ENCODE measurements at places on chromosomes 16 and 17.

DNA sequence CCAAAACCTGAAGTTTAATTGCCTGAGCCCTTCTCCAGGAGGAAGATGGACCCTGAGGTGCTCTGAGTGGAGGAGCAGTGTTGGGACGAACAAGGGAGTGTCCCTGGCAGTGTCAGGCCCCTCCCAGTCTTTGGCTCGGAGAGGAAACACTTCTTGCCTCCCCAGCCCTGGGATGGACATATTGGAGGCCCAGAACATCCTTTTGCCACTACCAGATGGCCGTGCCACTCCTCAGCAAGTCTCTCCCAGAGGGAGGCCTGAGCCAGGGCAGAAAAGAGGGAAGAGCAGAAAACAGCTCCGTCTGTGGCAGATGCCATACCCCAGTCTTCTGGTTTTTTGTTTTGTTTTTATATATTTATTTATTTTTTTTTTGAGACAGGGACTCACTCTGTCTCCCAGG is 91.5 kb upstream of the CRHR1 start:
- DNase-seq, result no peak

- peak; percentile 44 for DNase-seq
These were observed 82.2 kb downstream of the PLXDC1 start for GRCh38 chr17:39069114-39069756.

DNA sequence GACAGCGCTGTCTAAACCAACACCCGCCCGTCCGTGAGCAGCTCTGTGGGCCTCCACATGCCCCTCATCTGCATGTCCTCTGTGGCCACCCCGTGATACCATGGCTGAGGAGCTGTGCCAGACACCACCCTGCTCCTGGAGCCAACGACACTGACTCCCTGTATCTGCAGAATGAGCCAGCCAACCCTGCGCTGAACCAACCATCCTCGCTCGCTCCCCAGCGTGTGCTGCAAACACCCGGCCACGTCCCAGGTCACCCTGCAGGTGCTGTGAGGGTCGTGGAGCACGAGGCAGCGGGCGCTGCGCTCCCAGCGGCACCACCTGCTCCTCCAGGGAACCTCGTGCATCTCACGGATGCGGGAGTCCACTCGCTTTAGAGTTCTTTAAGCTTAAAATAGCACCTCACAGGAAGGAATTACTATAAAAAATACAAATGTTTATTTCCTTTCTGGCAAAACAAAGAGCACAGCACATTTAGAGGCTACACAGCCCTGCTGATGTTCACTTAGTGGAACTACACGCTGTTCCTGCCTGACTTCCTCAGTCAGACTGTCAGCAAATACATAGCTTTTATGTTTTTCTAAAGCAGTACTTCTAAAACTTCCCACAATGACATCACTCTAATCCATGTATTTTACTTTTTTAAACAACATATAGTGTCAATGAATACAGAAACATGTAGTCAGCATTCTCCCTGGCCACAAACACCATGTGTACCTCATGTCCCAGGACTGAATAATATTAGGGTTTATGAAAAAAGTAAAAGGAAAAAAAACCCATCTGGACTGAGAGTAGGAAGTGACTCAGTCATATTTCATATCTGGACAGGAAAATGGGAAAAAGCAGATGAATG is 43.5 kb downstream of the MAP1LC3B start:
- DNase-seq, result no peak

- no peak for DNase-seq
These were observed 17.3 kb downstream of the CCR7 start for GRCh38 chr17:40547785-40548478.

DNA sequence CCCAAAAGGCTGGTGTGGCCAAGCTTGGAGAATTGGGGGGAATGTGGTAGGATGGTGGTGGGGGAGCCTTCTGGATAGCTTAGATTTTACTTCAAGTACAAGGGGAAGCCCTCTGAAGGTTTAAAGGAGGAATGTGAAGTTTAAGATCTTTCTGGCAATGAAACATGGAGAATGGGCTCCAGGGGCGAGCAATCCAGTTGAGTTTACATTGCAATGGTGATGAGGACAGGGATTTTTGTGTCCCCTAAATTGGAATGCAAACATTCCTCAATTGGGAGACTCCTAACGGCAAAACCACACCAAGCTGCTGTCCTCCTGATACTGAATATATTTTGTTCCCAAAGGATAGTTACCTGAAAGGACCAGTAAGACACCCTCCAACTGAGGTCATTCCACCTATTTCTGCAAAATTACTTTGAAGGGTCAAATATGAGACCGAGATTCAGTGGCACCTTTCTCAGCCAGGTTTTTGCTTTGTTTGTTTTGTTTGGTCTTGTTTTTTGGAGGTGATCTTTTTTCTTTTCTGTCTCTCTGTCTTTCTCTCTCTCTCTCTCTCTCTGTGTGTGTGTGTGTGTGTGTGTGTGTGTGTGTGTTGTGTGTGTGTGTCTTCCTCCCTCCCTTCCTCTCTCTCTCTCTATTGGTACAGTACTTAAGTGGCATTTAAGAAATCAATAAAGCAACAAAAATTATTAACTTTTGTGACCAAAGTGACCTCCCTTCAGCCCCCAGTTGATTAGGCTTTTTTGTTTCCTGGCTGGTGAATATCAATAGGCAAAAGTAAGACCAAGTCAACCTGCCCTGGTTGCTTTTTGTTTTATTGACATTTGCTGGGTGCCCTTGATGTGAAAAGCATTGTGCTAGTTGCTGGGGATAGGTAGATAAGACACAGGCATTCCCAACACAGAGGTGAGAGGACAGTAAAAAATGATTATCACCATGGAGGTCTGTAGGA is 16.4 kb upstream of the TAT start:
- no peak for DNase-seq

GRCh38 chr16:64440421-64440831 is 681.4 kb downstream of the CDH11 start:
- no peak for DNase-seq

GRCh38 chr17:63151941-63152523 is 186.0 kb downstream of the TANC2 start:
- peak; percentile 9 for DNase-seq

DNA sequence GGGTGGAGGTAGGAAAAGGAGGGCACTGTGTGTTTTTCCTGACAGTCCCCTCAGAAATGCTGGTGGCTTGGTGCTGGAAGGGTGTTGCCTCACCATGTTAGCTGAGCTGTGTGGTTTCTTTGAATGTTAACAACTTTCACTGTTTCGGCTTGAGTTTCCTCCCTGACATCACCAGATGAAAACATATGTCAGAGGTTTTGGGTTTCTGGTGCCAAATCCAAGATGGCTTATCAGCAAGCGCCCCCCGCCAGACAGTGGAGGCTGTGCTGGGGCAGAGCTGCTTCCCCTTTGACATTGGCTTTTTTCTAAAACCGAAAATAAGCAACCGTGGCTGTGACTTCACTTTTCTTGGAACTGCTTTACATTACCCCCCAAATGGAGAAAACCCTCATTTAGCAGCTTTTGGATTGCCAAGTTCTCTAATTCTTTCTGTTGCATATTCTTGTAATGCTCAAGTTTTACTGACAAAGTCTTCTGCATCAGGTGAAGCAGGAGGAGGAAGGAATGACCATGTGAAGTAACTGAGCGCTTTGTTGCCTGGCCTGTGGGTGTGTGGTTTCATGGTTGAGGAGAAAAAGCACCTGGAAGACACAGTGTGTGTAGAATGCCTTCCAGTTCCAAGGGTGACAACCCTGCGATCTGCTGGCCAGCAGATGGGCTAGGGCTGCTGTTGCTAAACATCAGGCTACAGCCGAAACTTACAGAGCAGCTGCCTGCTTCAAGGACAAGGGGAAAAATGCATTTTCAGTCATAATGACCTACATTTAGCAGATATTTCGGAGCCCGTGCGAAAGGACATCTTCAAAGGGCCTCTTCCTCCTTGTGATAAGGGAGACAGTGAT is 9.7 kb downstream of the RMI2 start:
- DNase-seq, result no peak

- DNase-seq, result peak; percentile 99
These were observed at the start of gene RFWD3 for GRCh38 chr16:74666425-74667254. Gene RFWD3, minus strand, starts transcription at chr16:74666877. Its CDS starts 5,428 bp downstream, at chr16:74661449.

DNA sequence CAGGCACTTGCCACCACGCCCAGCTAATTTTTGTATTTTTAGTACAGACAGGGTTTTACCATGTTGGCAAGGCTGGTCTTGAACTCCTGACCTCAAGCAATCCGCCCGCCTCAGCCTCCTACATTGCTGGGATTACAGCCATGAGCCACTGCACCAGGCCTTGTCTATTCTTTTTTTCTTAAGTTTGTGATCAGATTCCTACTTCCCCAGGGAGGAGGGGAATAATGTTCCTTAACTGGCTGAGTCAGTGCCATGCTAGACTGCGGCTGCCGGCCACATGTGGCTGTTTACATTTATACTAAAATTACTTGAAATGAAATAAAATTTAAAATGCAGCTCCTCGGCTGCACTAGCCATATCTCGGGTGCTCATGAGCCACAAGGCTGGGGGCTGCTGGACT is 27.8 kb upstream of the USP36 start:
- no peak for DNase-seq

DNA sequence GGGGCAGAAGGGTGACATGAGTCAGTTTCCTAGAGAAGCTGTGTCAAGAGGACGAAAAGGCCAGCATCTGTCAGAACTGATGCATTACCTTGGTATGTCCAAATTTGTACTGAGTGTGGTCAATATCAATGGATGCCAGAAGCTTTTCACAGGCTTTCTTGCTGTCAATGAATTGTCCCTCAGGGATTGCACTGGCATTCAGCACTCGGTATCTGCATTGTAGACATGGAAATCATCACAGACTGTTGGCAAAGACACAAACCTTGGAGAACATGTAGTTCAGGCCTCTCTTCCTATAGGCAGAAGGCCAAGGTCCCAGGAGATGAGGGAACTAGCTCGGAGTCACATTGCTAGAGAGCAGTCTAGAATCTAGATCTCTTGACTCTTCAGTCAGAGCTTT is 16.6 kb downstream of the MYH3 start:
- DNase-seq, result no peak

DNA sequence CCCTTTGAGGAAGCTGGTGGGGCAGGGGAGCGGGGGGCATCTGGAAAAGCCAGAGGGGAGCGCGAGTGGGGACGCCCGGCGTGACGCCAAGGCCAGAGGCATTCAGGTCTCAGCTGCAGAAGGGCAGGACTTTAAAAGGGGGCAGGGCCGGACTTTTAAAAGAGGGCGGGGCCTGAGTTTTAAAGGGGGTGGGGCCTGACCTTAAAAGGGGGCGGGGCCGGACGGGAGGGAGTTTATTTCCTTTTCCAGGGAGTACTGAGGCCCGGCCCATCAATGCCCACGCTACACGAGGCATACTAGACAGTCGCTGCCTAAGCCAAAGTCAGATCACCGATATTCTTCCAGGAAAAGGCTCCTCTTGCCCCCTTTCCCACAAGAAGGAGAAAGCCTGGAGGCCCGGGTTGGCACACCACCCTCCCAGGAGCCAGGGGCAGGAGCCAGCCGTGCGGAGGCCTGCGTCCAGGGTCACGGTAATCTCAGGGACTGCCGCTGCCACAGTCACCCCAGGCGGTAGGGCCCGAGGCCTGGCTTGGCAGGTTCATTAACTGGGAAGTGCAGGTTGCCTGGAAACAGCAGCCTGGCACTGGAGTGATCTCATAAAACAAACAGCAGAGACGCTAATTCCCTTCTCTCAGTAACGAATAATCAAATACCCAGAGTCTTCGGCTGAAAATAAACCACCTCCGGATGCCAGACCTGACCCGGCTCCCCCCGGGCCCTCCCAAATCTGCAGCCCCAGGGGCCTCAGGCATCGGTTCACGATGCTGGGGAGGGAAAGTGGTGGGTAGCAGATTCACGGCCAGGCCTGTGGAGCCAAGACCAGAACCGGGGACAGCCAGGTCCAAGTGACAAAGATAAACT is 90.7 kb downstream of the TIMM22 start:
- peak; percentile 78 for DNase-seq

DNA sequence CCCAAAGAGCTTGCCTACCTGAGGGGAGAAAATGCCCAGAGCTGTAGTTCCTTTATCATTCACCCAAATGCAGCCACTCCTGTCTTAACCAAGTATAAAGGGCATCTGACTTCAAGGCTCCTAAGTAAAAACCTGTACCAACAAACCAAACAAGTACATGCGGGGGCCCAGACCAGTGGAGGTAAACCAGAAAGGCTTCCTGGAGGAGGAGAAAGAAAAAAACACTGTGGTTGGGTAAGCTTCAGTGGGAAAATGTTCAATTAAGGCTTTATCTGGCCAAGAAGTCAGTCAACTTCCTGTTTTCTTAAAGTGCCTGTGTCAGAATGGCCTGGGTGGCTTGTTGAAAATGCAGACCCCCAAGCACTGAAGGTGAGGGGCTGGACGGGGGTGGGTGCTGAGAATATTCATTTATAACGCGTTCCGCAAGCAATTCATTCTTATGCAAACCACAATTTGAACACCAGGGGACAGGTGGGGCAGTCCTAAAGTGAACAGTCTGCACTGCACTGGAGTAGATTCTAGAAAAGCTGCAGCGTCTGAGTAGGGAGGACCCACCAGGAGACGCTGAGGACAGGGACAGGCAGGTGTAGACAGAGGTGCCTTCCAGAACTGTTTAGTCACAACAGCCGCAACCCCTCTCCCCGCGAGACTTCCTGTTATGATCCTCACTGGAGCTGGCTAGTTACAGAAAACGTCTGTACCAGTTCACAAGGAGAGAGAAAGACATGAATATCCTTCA is 467.1 kb downstream of the SOX9 start:
- no peak for DNase-seq

DNA sequence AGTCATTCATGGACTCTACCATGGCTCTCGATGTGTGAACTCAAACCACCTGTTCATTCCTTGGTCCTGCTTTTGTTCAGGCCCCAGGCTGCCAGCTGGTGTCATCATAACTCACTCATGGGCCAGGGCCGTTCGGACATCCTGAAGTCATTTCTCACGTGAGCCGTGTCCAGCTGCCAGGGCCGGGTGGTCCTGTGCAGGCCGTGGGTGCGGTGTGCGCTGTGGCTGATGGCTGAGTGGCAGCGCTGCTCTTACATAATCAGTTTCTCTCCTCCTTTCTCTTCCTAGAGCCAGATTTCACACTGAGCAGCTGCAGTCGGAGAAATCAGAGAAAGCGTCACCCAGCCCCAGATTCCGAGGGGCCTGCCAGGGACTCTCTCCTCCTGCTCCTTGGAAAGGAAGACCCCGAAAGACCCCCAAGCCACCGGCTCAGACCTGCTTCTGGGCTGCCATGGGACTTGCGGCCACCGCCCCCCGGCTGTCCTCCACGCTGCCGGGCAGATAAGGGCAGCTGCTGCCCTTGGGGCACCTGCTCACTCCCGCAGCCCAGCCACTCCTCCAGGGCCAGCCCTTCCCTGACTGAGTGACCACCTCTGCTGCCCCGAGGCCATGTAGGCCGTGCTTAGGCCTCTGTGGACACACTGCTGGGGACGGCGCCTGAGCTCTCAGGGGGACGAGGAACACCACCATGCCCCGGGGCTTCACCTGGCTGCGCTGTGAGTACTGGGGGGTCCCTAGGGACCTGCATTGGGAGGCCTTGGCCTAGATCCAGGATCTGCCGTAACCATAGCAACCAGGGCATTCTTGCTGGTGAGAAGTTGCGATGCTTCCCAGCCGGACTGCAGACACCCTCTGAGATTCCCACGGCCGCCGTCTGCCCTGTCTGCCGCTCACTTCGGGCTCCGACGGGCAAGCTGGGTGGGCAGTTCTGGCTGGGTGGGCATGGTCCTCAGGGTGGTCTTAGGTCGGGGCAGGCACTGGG is at the start of gene IL34:
Gene IL34 (plus strand): TSS at position 300 of the 982 bp plus-strand sequence. CDS start 389 bp downstream, at position 689.
- DNase-seq, result peak; percentile 26

- no peak for DNase-seq
These were observed 23.2 kb upstream of the DUSP14 start for GRCh38 chr17:37466471-37466870.
